ENCODE measurements at places on chromosomes 5 and 9. TPM values are rescaled to one million over a fixed set of nuclear protein-coding genes. Genes with fewer than 3 reads are reported as not detected.

The ALDH1A1 gene
- total RNA-seq: 184 TPM

The ZDHHC11 gene
- total RNA-seq: 10.9 TPM

The SMIM33 gene
- total RNA-seq: not detected

The GABRB2 gene
- not detected for total RNA-seq

The RNF183 gene
- not detected for total RNA-seq
